ENCODE measurements at places on chromosomes 16 and 17.

- DNase-seq, result no peak
These were observed 38.2 kb downstream of the RTN4RL1 start for GRCh38 chr17:1986783-1987451.

DNA sequence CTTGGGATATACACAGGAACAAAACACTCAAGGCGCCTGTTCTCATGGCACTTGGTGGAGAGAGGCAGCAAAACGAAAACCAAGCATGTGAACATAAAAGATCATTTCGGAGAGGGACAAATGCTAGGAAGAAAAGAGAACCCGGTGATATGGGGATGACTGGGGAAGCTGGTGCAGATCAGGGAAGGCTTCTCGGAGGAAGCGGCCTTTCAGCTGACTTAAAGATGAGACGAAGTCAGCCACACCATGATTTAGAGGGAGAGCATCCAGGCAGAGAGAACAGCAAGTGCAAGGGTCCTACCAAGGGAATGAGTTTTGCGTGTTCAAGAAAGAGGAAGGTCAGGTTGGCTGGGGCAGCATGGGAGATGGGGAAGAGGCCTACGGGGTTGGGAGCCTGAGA is 250.9 kb downstream of the KATNIP start:
- DNase-seq, result no peak

- peak; percentile 63 for DNase-seq
These were observed 30.8 kb downstream of the FANCA start for GRCh38 chr16:89785523-89786155.

- no peak for DNase-seq
These were observed 9.9 kb upstream of the BAIAP3 start for GRCh38 chr16:1323296-1324239.

GRCh38 chr16:81746566-81746965 is 32.5 kb upstream of the PLCG2 start:
- DNase-seq, result no peak

GRCh38 chr17:42365136-42365535 is 23.1 kb downstream of the STAT3 start:
- DNase-seq, result peak; percentile 46
